ENCODE measurements at places on chromosomes 5 and 9. TPM values are rescaled to one million over a fixed set of nuclear protein-coding genes. Genes with fewer than 3 reads are reported as not detected.

Gene WWC1
- total RNA-seq = 27.6 TPM

Gene FOXD4L6
- not detected for total RNA-seq

DNA sequence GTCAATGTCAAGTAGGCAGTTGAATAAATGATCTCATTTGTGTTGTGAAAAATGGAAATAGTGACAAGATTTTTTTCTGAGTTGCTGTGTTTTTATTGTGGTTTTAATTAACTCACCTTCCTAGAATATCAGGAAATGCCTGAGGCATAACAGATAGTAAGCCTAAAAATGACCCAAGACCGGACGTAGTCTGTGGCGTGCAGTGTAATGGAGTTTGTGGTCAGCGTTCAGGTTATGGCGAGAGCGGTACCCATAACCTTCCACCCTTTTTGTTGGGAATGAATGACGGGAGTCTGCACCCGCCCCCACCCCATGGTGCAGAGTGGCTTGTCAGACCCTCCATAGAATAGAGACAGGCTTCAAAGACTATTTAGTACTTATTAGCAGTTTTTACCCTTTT is 119.3 kb downstream of the GALNT10 start:
- no peak for DNase-seq

- no peak for DNase-seq
Observed at GRCh38 chr9:131691969-131692611, 47.8 kb downstream of the RAPGEF1 start.

Gene PKD2L2
- not detected for total RNA-seq

Gene OR13C2
- total RNA-seq = not detected

GRCh38 chr5:138037271-138037670 is 4.4 kb upstream of the FAM13B start:
- no peak for DNase-seq

- peak; percentile 12 for DNase-seq
Observed at GRCh38 chr5:93794954-93795353, 53.6 kb upstream of the POU5F2 start.

DNA sequence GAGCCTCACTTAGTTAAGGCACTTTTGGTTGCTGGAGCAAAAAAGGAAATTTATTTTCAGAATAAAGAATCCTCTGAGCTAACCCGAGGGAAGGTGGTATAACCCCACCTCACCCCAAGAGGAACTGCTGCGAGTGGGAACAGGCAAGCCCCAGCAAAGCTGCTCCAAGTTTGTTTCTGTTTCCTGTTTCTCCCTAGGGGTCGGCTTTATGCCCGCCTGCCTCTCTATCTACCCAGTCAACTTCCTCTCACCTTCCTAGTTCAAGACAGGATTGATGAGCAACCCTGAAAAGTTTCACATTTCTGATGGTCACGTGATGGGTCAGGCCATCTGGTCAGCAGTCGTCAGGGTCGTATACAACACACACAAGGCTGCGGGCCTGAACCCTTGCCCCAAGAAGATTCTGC is 31.1 kb downstream of the TRIO start:
- DNase-seq = no peak

GRCh38 chr9:72150661-72151060 is 1.4 kb downstream of the GDA start:
- DNase-seq = no peak

GRCh38 chr5:402615-403359 is 40.2 kb upstream of the EXOC3 start:
- DNase-seq = no peak

GRCh38 chr9:135480940-135481310 is 1.3 kb downstream of the PPP1R26 start:
- DNase-seq = no peak

DNA sequence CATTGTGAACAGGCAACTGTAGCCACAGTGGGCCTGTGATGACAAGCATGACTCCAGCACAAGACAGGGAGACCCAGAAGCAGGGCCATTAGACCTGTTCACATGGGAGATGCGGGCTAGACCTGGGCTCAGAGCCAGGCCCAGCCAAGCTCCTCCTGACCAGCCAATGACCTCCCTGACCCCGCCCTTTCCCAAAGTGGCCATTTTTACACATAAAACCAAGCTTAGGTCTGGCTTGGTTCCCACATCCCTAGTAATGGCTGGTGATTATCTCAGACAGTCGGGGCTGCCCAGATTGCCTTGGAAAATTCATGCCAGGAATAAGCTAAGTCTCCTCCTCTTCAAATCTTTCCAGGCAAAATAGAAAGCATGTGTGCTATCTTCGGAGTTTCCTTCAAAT is 94.1 kb downstream of the FRMD3 start:
- DNase-seq = no peak

Gene SLC34A1
- not detected for total RNA-seq

Gene URM1
- 33.8 TPM for total RNA-seq

Gene PCDHB3
- total RNA-seq = 4.1 TPM

Data from hepatocyte (in vitro differentiated cells).